ENCODE measurements at places on chromosomes 12 and 14.

GRCh38 chr14:76227450-76228050 is 75.8 kb downstream of the GPATCH2L start:
- DNase-seq = no peak

DNA sequence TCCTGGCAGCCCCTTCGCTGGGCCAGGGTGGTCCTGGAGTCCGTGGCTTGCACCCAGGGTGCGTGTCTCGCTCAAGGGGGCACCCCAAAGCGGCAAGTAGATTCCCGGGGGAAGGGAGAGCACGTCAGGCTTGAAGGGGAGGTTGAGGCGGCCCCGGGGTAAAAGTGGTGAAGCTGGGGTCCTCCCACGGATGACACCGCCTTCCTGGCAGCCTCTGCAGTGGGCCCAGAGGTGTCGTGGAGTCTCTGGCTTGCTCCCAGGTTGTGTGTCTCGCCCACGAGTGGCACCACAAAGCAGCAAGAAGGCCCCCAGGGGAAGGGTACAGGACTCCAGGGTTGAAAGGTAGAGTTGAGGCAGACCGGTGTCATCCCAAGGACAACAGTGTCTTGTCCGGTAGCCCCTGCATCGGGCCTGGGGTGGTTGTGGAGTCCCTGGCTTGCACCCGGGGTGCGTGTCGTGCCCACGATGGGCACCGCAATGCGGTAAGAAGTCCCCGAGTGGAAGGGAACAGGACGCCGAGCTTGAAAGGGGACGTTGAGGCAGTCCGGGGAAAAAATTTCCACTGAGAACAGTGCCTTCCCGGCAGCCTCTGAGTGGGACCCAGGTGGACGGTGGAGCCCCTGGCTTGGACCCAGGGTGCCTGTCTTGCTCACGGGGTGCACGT is 158.0 kb upstream of the ALG10B start:
- DNase-seq = no peak

DNA sequence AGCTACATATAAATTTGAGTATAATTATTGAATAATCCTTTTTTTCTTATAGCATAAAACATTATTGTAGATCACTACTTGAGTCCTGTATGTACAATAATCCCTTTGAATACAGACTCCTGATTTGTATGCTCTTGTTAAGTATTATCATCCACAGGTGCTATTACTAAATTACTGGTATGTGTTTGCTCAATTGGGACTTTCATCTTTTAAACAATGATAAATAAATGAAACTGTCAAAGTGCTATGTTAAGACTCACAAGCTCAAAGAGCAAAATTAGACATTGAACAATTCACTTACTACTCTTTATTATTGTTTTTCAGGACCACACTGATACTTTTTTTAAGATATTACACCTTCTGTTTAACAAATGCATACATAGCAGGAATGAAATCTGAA is 17.8 kb downstream of the MIA2 start:
- DNase-seq = no peak

GRCh38 chr14:23559010-23559925 is 3.2 kb downstream of the THTPA start:
- peak; percentile 50 for DNase-seq

DNA sequence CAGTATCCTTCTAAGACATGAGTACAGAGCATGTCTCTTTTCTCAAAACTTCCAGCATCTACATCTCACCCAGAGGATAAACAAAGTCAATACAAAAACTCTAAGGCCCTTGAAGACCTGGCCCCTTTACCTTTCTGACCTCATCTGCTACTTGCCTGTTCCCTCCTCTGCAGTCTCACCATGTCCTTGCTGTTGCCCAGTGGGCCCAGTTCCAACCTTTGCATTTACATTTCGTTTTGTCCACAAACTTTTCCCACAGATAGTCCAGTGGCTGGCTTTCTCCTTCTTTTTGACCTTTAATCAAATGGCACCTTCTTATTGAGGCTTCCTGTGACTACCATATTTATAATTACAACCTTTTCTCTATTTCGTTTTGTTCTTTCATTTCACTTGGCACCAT is 1.6 kb downstream of the IRAK4 start:
- no peak for DNase-seq

GRCh38 chr12:122859303-122860039 is 24.2 kb downstream of the HIP1R start:
- DNase-seq = no peak

DNA sequence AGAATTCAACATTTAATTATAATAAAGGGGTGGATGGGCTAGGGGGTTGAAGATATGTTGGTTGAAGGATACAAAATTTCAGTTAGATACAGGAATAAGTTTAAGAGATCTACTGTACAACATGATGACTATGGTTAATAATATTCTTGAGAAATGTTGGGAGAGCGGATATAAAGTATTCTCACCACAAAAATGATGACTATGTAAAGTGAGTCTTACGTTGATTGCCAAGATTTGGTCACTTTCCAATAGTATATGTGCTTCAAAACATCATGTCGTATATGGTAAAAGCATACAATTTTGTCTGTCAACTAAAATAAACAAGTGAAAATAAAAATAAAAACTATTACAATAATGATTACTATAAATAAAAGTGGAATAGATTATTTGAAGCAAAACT is 802.0 kb downstream of the C12orf50 start:
- no peak for DNase-seq

- no peak for DNase-seq
Measured at GRCh38 chr14:69838881-69839416, 40.3 kb upstream of the SMOC1 start.

DNA sequence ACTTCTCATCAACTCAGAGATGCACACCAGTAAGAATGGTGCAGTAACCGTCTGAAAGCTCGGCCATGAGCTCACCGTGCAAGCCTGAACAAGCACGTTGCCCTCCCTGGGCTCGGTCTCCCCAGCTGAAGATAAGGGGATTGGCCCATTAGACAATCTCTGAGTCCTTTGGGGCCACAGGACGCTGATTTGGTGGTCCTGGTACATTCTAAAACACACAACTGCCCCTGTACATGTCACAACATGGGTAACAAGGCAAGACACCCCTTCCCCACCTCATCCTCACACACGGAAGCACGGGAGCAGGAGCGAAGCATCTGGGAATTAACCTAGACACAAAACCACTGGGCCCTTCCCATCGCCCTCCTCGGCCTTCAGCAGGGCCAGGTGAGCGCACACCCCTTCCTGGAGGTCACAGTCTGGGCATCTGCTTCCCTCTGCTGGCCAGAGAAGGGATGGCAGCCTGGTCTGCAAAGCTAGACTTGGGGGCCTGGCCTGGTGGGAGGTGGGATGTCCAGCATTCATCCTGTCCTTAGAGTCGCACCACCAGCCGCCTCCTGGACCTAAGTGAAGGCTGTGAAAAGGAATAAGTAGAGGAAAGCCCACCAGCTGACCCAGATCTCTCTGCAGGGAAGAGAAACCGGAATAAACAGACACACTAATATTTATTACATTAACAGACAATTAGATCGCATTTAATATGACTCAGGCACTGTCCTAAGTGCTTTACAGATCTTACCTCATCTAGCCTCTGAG is 18.9 kb upstream of the SMUG1 start:
- DNase-seq = peak; percentile 32

- DNase-seq = no peak
Measured at GRCh38 chr14:94088516-94088915, 7.4 kb downstream of the IFI27L1 start.

GRCh38 chr12:118148287-118148686 is 12.4 kb downstream of the PEBP1 start:
- DNase-seq = no peak

DNA sequence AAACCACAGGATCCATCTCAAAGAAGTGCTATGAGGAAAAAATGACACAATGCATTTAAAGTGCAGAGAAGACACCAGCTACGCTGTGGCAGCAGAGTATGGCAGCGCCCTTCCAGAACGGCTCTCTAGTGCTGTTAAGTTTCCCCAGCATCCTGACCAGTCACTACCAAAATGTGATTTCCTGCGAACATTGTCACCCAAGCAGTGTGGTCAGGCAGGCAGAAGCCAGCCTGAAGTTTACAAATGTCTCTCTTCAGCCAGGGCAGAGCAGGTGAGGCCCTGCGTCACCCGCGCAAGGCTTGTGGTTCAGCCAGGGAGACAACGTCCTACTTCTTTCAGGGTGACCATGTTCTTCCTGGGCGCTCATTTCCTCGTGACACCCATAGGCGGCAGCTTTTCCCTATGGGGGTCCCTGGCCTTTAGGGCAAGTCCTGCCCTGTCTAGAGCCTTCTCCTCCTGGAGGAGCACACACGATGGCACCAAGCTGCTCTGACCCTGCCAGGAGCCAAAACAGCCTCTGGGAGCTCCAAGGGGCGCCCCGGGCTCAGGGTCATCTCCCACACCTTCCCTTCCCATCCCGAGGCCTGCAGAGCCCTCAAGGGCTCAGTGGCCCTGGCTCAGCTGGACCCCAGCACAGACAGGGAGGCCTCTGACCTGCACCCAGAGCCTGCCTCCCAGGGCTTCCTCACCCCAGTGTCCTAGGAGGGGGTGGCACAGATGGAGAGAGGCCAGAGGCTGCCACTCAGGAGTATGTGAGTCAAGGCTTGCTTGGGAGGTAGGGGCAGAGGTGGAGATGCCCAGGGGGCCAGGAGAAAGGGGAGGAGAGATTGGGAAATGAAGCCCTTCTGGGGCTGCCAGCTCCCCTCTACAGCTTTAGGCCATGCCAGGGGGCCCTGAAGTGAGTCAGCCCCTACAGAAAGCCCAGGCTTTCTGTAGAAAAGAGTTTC is 41.9 kb downstream of the PSMA6 start:
- no peak for DNase-seq

- DNase-seq = no peak
Measured at GRCh38 chr12:43099691-43100163, 452.3 kb downstream of the ADAMTS20 start.

DNA sequence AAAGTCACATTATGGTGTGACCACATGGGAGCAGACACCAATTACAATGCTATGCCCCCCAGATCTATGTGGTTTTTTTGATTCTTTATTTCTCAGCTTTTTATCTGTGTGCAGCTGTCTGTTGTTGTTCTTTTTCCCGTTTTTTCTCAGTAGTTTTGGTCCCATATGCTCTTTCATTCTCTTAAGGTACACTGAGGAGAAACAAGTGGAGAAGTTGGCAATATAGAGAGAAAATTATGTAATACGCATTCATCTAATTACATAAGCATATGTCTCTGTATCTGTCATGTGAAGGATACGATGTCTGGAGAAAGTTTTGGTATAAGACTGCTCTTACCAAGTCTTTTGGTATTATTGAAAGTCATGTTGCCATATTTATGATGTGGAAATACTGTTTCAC is 819.0 kb downstream of the NRXN3 start:
- no peak for DNase-seq

DNA sequence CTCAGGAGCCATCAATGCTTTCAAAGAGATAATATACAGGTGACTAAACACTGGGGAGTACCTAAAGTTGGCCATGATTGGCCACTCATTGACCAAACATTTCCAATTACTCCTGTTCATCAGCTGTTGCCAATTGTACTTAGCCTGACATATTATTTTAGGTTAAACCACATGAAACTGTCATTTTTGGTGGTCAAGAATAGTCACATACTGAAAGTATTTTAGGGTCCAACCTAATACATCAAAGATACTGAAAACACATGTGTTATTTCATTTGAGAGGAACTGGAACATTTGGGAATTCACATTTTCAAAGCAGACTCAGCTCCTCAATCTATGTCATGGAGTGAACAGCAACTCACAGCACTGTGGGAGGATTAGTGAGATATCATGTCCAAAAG is 63.9 kb upstream of the KCNA5 start:
- DNase-seq = no peak

DNA sequence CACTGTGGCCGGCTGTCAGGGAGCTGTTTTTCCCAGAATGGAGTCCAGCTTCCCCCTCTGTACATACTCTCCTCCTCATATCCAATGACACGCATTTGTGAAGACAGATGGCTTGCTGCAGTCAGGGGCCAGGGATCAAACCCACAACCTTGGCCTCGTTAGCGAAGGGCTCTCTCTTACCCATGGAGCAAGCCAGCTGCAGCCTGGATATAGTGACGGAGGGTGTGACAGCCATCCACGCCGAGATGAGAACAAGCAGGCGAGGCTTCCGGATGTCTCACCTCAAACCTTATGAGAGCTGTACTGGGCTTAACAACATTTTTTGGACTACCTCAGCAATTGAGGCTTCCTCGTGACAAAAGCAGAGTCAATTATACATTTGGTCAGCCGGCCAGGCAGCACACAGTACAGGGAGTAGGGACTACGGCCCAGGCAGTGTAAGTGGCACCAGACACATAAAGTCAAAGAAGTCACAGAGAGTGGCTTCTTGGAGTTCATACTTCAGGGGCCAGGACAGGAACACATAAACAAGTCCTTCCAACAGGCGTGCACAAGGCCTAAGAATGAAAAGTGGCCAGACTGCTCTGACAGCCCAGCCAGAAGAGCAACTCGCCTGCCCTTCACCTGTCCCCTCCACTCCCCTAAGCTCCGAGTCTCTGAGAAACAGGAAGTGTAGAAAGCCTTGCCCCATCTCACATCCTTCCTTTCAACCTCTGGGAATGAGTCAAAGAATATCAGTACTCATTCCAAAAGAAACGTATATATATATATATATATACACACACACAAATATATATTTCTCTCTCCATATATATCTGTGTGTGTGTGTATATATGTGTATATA is 115.1 kb downstream of the TTC7B start:
- no peak for DNase-seq

DNA sequence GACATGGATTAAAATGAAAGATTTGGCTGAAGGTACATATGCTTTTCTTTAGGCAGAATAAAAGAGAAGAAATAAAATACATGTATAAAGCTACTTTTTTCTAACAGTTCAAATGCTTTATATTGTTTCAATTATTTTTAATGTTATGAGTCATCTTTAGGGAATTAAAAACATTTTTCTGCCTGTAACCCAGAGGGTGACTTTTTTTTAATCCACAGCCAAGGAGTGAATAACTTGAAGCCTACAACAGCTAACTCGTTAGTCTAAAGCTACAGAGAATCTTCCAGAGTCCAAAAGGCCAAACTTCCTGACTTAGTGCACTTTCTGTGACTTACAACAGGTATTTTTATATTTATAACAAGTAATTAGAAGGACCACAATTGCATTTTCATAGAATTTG is 151.6 kb downstream of the SEC23A start:
- DNase-seq = no peak

DNA sequence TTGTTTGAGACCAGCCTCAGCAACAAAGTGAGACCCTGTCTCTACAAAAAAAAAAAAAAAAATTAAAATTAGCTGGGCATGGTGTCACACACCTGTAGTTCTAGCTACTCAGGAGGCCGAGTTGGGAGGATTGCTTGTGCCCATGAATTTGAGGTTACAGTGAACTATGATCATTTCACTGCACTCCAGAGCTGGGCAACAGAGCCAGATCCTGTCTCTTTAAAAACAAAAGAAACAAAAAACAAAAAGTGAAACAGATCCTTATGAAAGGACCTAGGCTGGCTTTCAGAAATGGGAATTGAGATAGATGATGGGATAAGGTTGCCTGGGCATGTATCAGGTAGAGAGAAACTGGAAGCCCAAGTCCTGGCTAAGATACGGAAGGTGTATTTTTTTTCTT is 13.9 kb downstream of the ACTR6 start:
- no peak for DNase-seq

DNA sequence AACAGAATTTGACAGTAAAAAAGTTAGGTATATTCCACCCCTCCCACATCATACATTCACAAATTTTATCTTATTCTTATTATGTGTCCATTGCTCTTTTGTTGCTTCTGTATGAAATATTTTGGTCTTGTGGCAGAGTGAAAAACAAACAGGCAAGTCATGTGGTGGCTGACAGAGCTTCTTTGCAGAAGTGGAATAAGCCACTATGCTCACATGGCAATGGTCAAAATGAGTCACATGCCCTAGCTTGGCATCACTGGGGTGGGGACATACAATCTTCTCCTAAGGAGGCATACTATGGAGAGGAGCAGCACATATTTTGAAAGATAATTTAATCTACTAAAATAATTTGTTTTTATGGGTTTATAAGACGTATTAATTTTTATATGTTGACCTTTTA is 27.7 kb upstream of the CMA1 start:
- no peak for DNase-seq
